ENCODE measurements at places on chromosomes 12 and 14. TPM values are rescaled to one million over a fixed set of nuclear protein-coding genes. Genes with fewer than 3 reads are reported as not detected.

LBHD2 gene
- total RNA-seq: not detected

DNA sequence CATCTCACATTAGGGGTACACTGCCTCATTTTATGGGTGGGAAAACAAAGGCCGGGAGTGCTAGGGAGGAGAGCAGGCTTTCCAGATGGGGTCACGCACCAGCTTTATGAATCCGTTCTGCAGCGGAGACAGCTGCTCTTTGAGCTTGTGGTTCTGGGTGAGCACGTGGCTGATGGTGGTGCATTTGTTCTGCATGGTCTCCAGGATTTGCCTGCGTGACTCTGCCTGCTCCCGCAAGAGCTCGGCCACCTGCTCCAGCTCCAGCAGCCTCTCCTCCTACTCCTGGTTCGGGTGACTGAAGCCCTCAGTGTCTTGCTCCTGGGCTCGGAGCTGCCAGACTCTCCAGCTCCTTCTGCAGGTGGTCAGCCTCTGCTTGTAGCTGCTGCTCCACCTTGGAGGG lies 23.6 kb upstream of the BLTP3B start:
- no peak for DNase-seq

CLEC1B gene
- total RNA-seq: not detected

LRP1-AS gene
- total RNA-seq: not detected

LRTM2 gene
- total RNA-seq: not detected

Data from right cardiac atrium (tissue), 5 donors.